ENCODE measurements at places on chromosomes 2 and 18.

DNA sequence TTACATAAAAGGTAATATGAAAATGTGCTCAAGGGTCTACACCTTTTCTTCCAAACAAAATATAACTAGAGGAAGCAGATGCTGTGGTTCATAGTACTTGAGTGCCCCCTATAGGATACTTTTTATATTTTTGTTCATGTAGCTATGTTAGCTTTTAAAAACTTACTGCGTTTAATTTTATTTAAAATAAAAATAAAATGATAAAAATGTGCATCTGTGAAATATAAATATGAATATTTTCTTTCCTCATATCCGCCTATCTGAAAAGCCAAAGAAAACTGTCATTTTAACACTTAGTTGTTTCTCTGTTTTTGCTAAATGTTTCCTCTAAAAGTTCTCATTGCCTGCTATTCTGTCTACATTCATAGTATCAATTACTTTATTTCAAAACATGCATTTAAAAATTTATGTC, 9.6 kb upstream of the LRP1B start:
- no peak for DNase-seq

GRCh38 chr18:9764011-9764481, 55.9 kb downstream of the RAB31 start:
- DNase-seq: no peak

DNA sequence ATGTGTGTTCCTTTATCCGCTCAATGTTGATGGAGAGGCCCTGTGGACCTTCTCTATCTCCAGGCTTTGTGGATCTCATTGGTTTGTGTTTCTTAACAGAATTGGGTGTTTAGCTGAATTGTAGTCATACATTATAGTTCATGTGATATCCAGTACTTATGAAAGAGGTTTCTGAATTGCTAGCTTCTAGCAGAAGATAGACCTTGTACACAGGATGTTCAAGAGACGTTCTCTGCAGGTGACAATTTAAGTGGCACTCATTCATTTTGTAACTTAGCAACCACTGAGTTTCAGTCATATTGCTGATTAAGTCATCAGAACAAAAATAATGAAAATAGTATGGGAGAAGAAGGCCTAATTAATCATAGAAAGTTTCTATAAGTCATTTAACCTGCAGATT, 279.2 kb downstream of the ALPK2 start:
- no peak for DNase-seq

GRCh38 chr2:217993817-217994463, 8.9 kb downstream of the TNS1 start:
- no peak for DNase-seq

Data from left renal pelvis (tissue), 4 donors.